NCI-H69 (cell line): ENCODE measurements at places on chromosomes 11 and 22.
A peak's percentile ranks its signal among the peaks of the same experiment; 100 is the strongest.

- peak; percentile 26 for DNase-seq
Observed at GRCh38 chr22:27715106-27715505, 86.5 kb downstream of the MN1 start.

DNA sequence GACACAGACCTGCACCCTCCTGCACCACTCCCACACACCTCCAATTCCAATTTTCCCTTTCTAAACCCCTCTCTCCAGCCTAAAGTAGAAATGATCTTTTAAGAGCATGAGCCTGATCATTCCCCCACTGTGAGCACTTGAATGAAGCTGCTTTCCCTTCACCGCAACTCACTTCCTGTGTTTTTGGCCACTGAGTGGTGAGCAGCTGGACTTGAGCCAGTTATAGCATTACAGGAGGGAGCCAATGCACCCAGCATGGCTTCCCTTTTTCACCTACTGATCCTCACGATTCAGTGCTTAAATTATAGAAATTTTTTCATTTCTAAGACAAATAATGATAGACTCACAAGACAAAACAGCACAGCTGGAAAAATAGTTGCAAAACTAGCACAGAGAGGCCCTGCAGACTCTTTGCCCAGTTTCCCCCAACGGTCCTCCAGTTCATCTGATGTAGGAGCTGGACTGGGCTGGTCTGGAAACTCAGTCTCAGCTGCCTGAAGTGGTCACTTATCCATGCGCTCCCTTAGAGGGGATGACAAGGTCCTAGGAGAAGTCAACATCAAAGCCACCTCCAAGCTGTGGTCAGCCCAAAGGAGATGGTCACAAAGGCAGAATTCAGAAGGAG lies 9.7 kb upstream of the APOL4 start:
- peak; percentile 81 for DNase-seq

- no peak for DNase-seq
Observed at GRCh38 chr11:35981581-35981980, 37.7 kb downstream of the LDLRAD3 start.

- no peak for DNase-seq
Observed at GRCh38 chr11:2803186-2804091, 82.1 kb downstream of the CDKN1C start.

GRCh38 chr11:36578458-36578857 lies 10.7 kb downstream of the RAG1 start:
- DNase-seq = peak; percentile 8

DNA sequence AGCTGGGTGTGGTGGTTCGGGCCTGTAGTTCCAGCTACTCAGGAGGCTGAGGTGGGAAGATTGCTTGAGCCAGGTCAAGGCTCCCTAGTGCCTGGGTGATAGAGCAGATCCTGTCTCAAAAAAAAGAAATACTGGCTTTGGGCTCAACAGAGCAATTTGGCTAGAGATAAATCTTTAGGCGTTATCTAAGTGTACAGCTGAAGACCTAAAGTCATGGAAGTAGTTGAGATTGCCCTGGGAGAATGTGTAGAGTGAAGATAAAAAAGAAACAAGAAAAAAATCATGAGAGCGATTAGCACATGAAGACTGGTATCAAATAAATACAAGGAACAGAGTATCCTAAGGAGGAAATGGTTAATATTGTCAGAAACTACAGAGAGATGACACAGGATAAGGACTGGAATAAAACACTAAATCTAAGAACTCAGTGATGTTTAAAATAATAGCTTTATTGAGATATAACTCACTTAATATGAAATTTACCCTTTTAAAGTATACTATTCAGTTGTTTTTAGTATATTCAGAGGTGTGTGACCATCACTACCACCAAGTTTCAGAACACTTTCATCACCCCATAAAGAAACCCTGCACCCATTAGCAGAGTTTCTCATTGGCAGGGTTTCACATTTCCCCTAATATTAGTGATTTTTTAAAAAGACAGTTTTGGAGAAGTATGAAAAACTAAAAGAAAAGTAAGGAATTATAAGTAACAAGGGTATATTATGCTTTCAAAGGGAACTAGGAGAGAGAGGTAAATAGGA lies 20.7 kb downstream of the PIK3C2A start:
- DNase-seq = no peak

- no peak for DNase-seq
Observed at GRCh38 chr11:48074425-48075181, 94.2 kb downstream of the PTPRJ start.

GRCh38 chr11:76371170-76371569 lies 9.8 kb downstream of the THAP12 start:
- no peak for DNase-seq

DNA sequence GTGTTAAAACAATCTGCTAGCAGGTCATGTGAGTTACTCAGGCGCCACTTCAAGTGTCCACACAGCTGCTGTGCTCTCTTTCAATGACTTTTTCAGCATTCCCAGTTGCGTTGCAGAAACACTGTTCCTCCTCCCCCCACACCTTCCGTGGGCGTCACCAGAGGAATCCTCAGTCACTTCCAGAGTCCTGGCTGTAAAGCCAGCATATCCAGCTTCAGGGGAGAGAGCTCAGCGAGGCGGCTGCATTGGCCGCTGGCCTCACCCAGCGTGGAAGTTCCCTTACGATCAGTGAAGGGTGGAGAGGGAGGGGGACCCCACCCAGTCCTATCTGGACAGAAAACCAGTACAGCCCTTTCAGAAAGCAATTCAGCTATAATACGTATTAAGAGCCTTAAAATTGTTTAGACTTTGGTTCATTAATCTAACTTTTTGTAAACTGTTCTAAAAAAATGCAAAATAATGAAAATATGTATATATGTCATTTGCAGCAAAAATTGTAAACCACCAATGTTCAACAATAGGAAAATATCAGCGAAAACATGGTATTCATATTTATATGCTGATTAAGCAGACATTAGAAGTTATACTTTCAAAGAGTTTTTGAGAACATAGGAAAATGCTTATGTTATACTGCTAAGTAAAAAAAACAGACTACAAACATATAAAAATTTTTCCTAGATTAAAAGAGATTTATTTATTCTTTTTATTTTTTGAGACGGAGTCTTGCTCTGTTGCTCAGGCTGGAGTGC lies 2.8 kb upstream of the ANO9 start:
- DNase-seq = peak; percentile 71

- DNase-seq = no peak
Observed at GRCh38 chr11:45676522-45677095, 11.2 kb upstream of the CHST1 start.

GRCh38 chr11:86713552-86713951 lies 41.1 kb upstream of the ME3 start:
- no peak for DNase-seq

DNA sequence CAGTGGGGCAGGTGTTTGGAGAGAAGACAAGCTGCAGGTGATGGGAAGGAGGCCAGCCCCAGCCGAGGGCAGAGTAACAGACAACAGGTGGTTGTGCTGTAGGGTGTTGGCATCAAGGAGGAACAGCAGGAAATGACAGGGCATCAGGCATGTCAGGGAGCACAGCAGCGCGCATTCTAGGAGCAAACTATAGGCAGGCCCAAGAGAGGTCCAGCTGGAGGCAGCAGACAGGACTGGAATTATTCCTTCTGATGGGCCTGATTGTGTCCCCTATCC lies 13.6 kb downstream of the ADM start:
- peak; percentile 93 for DNase-seq

- no peak for DNase-seq
Observed at GRCh38 chr22:44002997-44003396, 21.1 kb upstream of the PARVB start.

- DNase-seq = no peak
Observed at GRCh38 chr11:134684576-134684975, 272.5 kb upstream of the B3GAT1 start.

DNA sequence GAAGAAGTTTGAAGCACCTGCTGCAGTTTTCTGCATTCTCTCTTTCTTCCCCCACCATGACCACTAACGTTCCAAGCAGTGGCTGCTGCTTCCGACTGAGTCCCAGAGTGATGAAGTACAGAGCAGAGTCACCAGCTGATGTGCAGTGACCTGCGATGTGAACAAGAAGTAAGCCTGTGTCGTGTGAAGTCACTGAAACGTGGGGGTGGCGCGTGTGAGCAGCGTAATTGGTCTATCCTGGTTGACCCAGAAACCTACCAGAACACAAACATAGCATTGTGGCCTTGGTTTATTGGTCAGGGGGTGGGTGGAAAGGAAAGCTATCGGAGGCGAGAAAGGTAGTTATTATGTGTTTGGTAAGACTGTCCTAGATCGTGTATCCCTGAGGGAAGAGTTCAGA lies 3.5 kb downstream of the KRTAP5-7 start:
- DNase-seq = no peak

DNA sequence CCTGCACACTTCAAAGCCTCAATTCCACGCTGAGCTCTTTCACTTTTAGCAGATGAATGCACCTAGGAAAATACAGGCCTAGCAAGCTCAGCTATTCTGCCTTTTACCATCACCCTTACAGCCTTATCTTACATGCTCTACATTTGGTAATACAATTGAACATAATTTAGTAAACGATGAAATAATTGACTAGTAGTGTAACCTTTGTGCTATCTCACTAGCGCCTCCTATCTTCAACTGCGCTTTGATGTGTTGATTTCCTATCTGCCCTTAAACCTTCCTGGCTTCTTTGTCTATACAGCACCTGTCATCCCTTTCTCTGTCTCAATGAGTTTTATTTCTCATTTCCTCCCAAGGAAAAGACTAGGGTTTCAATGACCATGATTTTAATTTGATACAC lies 149.7 kb downstream of the LRRC4C start:
- DNase-seq = peak; percentile 48
